ENCODE measurements at places on chromosomes 11 and 22. TPM values are rescaled to one million over a fixed set of nuclear protein-coding genes. Genes with fewer than 3 reads are reported as not detected.

GRCh38 chr22:48920776-48921241 lies 906.9 kb downstream of the BRD1 start:
- no peak for DNase-seq

- no peak for DNase-seq
Observed at GRCh38 chr11:17986711-17987220, 26.1 kb downstream of the SERGEF start.

DNA sequence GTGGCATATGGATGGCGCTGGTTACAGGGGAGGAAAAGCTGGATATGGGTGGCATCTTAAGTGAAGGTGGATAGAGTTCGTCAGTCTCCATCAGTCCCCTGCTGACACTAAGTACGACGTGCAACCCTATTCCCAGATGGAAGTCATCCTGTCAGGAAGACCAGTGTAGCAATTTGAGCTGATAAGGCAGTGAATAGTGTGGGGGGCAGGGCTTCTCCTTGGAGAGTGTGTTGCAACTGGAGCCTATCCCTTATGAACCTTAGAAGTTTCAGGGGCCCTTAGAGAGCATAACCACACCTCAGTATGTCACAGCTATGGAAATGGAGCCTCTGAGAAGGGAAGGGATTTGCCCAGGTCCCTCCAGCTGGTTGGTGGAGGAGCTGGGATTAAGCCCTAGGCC lies 36.1 kb upstream of the ANKK1 start:
- no peak for DNase-seq

IL18 gene
- total RNA-seq: 70.9 TPM

KRTAP5-11 gene
- total RNA-seq: not detected

NEFH gene
- total RNA-seq: 1.4 TPM

Data from omental fat pad (tissue), 4 donors.